GM12864 (cell line): ENCODE measurements at places on chromosomes 1 and 21.

DNA sequence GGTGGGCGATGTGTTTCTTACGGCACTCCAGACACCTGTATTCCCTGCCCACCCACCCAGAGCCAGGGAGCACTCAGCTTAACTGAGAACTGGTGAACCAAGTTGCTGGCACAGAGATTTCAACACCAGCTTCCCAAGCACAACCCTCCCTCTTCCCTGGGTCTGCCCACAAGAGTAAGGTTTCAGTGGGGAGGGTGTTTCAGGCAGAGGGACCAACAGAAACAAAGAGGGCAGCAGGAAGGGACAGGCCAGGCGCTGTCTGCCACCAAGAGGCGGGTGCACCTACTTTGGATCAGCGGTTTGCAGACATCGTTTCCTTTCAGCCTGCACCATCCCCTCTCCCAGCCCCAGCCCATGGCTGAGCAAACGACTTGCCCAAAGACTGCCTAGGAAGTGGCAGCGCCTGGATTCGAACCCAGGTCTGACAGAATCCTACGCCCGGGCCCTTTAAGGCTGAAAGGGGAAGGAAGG lies 21.9 kb upstream of the ALDH4A1 start:
- no peak for DNase-seq

DNA sequence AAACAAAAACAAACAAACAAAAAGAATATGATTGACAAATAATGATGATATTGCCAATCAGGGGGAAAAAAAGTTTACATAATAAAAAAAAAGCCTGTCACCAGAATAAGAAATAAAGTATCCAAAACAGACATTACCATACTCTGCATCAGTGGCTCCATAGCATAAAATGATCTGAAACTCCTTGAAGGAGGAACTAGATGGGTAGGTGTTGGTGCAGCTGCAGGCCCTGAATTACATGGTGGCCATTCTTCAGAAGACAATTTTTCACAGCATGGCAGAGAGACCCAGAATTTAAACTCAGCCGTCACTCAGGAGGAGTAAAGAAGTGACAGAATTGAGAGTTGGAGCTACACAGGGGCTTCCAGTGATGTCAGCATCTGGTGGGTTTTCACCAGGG lies 60.2 kb downstream of the GLUL start:
- DNase-seq = no peak

- DNase-seq = no peak
Measured at GRCh38 chr1:59697150-59697800, 117.5 kb upstream of the HOOK1 start.

GRCh38 chr1:182143154-182143657 lies 81.7 kb upstream of the ZNF648 start:
- peak; percentile 44 for DNase-seq

GRCh38 chr1:18293291-18293690 lies 185.7 kb downstream of the IGSF21 start:
- no peak for DNase-seq

GRCh38 chr1:71030026-71030425 lies 17.6 kb downstream of the PTGER3 start:
- DNase-seq = no peak

DNA sequence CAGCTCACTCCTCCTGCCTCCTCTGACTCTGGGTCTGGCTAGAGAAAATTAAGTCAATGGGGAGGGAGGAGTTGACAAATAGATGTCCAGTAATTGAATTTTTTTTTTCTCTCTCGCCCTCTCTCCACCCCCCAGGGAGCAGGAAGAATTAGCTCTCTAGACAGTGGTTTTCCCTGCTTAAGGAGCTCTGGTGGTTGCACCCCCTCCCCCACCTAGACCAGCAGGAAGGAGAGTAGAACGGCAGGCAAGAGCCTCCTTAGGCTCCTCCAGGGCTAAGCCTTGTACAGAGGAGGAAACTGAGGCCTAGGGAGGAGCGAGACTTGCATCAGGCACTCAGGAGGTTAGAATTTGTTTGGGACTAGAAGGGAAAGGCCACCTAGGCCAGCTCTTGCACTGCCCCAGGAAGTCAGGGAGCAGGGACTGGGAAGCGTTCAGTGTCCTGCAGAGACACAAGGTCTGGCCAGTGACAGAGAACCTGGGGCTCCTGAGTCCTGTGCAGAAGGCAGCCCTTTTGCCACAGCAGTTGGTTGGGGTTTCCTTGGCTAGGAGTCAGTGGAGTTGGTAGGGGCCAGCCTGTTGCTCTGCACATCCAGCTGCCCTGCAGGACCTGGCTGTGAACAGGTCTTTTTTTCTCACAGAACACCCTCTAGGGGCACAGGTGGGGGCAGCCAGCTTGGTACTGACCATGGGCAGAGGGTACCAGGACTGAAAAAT lies 49.5 kb upstream of the ACOT11 start:
- DNase-seq = no peak

- DNase-seq = no peak
Measured at GRCh38 chr1:214050513-214051401, 63.0 kb downstream of the PROX1 start.

- DNase-seq = no peak
Measured at GRCh38 chr1:225712391-225712790, 59.5 kb upstream of the ENAH start.

DNA sequence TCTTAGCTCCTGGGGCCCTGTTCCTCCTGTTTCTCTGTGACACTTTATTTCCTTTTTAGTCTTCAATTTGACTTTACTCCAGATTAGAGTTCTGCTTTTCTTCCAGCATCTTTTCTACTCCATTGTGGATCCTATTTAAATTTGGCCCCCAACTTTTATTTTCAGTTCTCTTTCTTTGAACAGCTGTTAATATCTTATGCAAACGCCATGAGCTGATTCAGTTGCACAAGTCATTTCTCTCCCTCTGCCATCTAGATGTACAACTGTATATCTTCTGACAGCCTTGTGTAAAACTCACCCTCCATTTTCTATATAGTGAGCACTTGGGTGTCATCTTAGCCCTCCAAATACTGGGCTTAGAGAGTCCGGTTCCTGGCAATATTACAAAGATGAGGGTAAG lies 42.2 kb downstream of the SPATA17 start:
- DNase-seq = no peak

GRCh38 chr1:45686015-45686287 lies 382 bp downstream of the GPBP1L1 start:
- peak; percentile 15 for DNase-seq

GRCh38 chr1:24416666-24417391 lies 1.2 kb downstream of the NIPAL3 start:
- DNase-seq = peak; percentile 49

DNA sequence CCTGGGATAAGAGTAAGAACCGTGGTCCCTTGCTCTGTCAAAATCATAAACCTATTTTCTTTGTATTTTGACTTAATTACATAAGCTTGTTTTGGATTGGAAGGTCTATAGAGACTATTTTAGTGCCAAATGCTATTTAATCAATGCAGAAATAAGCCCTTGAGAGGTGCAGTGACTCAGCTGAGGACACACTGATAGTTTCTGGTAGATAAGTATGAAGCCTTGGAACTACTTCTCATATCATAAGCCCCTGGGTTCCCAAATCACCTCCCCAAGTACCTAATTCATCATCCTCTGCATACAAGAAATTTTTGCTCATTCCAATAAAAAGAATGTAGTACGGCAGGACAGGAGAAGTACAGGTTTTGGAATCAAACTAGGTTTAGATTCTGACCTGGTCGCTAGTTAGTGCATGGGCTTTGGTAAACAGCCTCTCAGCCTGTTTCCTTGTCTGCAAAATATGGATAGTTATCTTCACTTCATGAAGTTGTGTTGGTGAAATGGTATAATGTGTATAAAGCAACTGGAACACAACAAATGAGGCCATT lies 3.3 kb upstream of the CD55 start:
- no peak for DNase-seq

DNA sequence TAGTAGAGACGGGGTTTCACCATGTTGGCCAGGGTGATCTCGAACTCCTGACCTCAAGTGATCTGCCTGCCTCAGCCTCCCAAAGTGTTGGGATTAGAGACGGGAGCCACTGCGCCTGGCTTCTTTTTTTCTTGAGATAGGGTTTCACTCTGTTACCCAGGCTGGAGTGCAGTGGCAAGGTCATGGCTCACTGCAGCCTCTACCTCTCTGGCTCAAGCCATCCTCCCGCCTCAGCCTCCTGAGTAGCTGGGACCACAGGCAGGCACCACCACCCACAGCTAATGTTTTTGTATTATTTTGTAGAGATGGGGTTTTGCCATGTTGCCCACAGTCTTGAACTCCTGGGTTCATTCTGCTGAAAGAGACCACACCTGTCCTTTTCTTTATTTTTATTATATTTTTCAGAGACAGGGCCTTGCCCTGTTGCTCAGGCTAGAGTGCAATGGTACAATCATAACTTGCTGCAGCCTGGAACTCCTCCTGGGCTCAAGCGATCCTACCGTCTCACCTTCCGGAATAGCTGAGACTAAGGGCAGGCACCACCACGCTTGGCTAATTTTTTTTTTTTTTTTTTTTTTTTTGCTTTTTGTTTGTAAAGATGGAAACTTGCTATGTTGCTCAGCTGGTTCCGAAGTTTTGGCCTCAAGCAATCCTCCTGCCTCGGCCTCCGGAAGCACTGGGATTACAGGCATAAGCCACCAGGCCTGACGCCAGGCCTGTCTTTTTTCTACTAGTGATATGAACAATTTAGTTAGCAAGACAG lies 3.1 kb downstream of the LMNA start:
- no peak for DNase-seq

DNA sequence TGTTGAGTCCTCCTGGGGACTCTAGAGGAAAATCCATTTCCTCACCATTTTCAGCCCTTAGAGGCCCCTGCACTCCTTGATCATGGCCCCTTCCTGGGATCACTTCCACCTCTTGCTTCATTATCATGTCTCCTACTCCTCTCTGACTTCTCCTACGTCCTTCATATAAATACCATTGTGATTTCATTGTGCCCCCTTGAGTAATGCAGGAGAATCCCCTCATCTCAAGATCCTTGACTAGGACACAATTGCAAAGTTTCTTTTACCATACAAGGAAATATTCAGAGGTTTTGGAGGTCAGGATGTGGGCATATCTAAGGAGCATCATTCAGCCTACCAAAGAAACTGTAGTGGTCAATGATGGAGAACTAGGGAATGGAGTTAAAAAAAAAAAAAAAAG lies 8.8 kb upstream of the GBP6 start:
- DNase-seq = no peak

DNA sequence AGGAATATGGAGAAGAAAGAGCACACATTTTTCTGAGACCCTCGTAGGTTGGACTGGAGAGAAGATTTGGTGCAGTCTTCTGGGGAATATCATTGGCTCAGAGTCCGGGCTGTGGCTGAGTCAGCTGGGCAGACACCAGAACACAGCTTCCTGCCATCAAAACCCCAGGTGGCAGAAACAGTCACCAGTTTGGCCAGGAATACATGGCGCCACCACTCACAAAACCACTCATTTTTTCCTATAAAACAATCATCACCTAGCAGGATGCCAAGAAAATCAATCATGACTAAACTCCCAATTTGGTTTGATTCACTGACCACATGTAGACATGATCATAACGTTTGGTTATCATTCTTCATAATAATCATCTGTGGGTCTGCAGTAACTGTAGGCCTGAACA lies 178.1 kb upstream of the PBX1 start:
- DNase-seq = no peak

DNA sequence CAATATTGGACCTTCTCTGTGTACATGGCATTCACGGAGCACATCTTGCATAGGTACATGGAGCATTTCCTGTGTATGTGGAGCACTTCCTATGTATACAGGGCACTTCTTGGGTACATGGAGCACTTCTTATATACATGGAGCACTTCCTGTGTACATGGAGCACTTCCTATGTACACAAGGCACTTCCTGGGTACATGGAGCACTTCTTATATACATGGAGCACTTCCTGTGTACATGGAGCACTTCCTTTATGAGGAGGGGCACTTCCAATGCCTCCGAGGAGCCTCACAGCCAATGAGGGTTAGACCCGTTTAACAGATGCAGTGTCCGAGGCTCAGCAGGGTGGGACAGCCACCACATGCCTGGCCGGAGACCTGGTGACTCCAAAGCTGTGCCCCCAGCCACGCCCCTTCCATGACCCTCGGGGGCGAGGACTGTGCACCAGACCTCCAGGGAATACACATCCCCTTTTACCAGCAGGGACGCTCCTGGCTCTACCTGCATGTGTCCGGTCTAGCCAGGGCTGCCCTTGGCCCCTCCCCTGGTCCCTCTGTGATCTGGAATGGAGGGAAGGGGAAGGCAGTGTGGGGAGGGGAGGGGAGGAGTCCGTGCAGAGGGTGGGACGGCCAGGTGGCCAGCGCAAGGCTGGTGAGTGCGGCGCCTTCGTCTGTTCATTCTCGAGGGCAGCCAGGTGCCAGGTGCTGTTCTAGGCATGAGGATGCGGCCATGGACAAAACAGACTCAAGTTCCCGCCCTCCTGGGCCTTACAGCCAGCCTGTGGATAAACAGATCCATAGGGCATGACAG lies 195.1 kb upstream of the TMEM51 start:
- no peak for DNase-seq

- DNase-seq = no peak
Measured at GRCh38 chr1:1899266-1899966, 8.5 kb upstream of the GNB1 start.
